Activated T-helper 1 cell treated with Interleukin-2 at 50 U/mL for 16 hours (primary cell): ENCODE measurements at places on chromosomes 4 and X.

GRCh38 chr4:151806511-151806927, 45.7 kb upstream of the GATB start:
- no peak for DNase-seq

DNA sequence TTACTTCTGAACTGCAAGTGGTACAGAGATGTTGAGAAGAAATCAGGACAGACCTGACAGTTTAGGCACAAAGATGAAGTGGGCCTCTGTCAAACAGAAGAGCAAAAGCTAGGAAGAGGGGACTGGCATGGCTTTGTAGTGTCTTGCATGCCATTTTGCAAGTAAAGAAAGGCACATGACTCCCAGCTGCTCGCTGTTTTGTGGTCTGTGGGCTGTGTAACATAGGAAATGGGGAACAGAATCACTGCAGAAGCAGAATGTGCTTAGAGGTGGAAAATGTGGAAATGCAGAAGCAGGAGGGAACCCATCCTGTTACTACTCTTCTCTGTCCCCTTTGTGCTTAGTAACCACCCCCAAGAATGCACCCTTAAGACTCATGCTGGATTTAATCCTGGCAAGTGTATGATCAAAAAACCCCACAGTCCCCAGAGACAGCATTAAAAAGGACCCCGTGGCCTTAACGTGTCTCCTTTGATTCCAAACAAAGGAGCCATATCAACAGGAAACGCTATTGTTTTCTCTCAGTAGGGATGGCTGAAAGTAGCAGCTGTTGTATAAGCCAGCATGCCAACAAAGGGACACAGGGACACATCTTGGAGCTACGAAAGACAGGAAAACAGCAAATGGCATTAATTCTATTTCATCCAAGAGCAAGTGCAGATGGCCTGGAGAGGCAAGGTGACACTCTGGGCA, 177.6 kb upstream of the GLRA2 start:
- DNase-seq: no peak

- DNase-seq: no peak
Measured at GRCh38 chr4:120865985-120866384, 56.5 kb downstream of the PRDM5 start.

DNA sequence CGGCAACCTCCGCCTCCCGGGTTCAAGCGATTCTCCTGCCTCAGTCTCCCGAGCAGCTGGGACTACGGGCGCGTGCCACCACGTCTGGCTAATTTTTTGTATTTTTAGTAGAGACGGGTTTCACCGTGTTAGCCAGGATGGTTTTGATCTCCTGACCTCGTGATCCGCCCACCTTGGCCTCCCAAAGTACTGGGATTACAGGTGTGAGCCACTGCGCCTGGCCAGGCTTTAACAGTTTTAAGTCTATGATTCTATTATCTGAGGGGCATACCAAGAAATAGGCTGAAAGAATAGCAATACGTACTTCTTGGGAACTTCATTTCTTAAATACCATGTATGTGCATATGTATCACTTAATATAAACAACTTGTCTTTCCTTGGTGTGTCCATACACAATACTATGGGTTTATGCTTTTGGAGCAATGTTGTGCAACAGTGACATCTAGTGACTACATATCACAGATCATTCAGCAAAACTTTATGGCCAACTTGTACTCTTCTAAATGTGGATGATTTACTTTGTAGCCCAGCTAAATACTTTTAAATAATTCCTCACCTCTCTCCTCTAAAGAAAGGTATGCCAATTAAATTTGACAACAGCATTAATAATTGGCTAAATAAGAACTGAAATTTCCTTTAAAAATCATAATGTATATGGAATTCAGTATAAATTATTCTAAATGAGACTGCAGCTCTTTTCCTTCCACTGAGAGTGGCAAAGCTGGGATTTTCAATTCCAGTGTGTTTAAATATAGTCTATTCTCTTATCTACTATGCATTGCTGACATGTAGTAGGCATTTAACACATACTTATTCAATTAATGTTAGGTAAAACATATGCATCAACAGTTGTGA, 10.4 kb downstream of the SLC9B1 start:
- DNase-seq: no peak

GRCh38 chrX:24148535-24149350, 786 bp upstream of the ZFX start:
- DNase-seq: no peak

- DNase-seq: no peak
Measured at GRCh38 chr4:95510877-95511276, 37.9 kb downstream of the UNC5C start.

DNA sequence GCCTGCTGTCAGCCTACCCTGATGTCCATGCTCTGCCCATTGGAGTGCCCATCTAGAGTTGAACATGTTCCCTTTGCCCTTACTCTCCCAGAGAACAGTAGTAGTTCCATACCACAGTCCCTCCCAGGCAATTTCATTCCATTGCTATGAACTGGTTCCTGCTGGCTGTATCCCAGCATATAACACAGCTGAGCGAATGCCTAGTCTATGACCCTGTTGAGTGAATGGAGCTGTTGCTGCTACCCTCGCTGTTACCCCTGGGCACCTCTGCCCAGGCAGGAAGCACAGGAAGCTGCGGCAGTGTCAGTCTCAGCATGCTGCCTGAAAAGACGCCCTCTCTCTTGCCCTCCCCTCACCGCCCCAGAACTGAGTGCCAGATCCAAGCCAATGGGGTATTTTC, 73.3 kb downstream of the SOX3 start:
- DNase-seq: no peak

DNA sequence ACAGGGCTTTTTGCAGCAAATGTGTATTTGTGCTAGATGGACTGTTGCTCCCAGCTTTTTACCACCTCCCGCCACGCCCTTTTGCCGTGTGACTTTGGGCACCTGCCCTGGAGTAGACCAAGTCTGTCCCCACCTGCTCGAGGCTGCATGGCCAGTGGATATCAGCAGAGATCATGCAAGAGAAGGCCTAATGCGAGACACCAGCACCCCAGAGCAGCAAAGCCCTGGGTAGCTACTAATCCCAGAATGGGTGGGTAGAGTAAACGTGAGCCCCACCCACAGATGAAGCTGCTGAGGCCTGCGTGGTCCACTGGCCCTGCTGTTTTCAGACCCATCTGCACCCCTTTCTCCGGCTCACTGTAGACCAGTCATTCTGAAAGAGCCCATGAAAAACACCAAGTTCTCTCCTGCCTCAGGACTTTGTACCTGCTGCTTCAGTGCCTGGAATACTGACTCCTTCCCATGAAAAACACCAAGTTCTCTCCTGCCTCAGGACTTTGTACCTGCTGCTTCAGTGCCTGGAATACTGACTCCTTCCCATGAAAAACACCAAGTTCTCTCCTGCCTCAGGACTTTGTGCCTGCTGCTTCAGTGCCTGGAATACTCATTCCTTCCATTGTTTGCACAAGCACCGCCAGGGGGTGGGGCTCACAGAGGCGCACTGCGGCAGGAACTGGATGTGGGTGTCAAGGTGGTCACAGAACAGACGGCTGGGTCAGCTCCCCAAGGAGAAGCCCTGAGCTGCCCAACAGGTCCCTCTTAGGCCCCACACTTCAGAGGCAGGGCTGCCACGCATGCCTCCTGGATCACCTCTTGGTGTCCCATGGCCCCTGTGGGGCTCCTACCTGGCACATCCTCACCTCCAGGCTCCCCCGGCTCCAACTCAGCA, 5.1 kb upstream of the TNIP2 start:
- no peak for DNase-seq

GRCh38 chr4:914531-914930, 17.6 kb downstream of the GAK start:
- DNase-seq: no peak

DNA sequence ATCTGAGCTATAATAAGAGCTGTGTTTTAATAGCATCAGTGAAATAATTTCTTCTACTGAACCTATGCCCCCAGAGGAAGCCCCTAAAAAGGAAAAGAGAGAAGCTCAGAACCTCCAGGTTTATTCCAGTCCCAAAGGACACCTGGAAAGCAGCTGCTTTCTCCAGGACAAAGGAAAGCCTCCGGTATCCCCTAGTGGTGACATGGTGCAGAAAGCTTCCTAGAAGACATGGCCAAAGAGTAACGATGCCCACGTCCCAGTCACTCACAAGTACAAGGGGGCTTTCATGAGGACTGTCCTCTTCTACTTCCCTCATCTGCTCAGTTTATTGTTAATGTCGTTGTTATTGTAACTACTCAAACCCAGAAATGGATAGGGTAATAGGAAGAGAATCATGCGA, 343.9 kb downstream of the UNC5C start:
- DNase-seq: no peak

- no peak for DNase-seq
Measured at GRCh38 chr4:54041100-54041499, 23.3 kb downstream of the CHIC2 start.

- DNase-seq: no peak
Measured at GRCh38 chr4:141117935-141118334, 15.3 kb downstream of the RNF150 start.

DNA sequence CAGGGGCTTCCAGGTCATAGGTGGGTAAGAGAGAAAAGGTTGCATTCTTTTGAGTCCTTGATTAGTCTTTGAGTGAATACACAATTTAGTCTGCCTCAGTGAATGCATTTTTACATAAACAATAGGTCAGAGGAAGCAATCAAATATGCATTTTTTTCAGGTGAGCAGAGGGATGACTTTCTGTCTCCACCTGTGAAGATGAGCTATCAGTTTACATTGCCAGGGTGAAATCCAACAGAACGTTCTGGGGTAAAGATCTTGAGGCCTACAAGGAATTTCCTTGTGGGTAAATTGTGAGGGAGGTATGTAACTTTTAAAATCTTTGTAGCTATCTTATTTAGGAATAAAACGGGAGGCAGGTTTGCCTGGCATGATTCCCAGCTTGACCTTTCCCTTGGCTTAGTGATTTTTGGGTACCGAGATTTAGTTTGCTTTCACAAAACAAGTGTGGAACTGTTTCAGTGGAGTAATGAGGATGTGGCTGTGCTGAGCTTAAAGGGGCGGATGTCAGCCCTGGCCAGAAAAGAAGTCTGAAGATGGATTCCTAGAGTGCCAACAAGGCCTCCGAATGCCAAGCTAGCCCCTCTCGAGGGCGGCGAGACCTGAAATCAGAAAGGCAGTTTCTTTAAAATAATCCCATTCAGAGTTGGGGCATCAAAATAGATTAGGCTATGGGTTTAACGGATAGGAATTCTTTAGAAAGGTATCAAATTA, 29.5 kb downstream of the TMEM131L start:
- DNase-seq: no peak

DNA sequence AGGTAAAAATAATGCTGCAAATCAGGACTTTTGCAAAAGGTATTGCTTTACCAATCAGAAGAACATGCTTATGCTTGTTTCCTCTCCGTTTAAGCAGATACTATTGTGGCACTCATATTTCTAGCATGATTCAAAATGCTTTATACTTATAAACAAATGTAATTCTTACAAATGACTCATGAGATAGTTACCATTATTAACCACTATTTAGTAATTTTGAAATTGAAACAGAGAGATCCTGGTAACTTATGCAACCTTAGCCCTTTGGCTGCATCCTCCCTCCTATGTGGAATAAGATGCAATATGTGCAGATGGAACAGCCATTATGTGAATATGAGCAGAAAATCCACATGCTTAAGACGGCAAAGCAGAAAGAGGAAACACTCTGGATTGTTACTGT, 164.7 kb downstream of the PCDH18 start:
- DNase-seq: no peak

- no peak for DNase-seq
Measured at GRCh38 chr4:24824720-24825119, 29.3 kb downstream of the SOD3 start.
